Activated T-cell treated with anti-CD3 and anti-CD28 coated beads for 24 hours (primary cell): ENCODE measurements at places on chromosomes 3 and 15.

- DNase-seq, result no peak
These were observed 17.9 kb upstream of the ADIPOQ start for GRCh38 chr3:186824430-186825139.

- no peak for DNase-seq
These were observed 540 bp upstream of the KLHL40 start for GRCh38 chr3:42684632-42685362.

DNA sequence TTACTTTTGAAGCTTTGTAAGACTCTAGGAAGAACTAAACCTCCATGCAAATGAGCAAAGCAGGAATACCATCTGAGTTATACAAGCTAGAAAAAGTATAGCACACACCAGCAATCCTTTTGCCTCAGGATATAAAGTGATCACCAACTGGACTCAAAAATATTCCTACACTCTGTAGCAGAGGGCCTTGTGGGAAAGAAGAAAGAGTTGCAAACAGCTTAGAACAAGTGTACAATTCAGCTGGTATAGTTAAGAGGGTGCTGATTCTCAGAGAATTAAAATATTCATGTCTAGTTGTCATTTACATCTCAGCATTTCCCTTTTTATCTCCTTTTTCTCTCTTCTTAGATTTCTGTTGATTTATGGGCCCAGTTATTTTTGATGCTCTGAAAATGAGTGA, 248.4 kb downstream of the GAP43 start:
- DNase-seq, result no peak

DNA sequence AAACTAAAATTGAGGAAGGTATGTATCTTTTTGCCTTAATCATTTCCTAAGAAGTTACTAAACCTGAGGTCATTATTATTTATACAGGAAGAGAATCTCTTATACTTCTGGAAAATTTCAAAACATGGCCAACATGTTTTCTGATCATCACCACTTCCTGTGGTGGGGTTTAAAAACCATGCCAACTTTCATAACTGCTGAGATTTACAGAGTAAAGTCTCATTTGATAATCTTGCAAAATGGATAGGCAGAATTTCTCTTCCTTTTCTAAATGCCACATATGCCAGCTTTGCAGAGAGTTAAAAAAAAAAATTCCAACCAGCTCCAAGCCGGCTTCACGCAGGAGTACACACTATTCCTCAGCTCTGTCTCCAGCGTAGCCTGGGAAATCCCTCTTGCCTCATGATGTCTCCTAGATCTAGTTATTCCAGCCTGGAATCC, 124.3 kb upstream of the SPRED1 start:
- no peak for DNase-seq

GRCh38 chr3:108985844-108986243, 32.2 kb upstream of the GUCA1C start:
- DNase-seq, result no peak

- DNase-seq, result no peak
These were observed 47.9 kb downstream of the ATP2C1 start for GRCh38 chr3:130941793-130942192.

GRCh38 chr3:170483485-170484262, 65.0 kb downstream of the CLDN11 start:
- DNase-seq, result no peak

- DNase-seq, result no peak
These were observed 132.0 kb upstream of the IL12A start for GRCh38 chr3:159856590-159857104.

GRCh38 chr3:63940389-63940757, 28.2 kb upstream of the SCAANT1 start:
- DNase-seq, result no peak

DNA sequence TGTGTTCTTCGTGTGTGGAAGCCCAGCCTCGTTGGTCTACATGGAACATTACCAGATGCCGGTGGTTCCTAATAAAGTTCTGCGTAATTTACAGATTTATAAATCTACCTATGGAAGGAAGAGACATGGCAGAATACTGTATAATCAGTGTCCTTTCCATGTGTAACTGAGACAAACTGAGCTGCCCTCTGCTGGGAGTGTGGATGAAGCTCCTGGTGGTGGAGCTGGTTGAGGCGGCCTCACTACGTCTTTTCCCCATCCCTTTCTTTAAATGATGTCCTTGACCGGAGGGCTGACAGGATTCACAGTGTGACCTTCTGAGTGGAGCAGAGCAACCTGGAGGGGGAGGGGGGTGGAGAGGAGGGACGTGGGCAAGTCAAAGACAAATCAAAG, 267.0 kb upstream of the CHRM5 start:
- no peak for DNase-seq

GRCh38 chr15:58473724-58474123, 41.9 kb downstream of the LIPC start:
- DNase-seq, result no peak

DNA sequence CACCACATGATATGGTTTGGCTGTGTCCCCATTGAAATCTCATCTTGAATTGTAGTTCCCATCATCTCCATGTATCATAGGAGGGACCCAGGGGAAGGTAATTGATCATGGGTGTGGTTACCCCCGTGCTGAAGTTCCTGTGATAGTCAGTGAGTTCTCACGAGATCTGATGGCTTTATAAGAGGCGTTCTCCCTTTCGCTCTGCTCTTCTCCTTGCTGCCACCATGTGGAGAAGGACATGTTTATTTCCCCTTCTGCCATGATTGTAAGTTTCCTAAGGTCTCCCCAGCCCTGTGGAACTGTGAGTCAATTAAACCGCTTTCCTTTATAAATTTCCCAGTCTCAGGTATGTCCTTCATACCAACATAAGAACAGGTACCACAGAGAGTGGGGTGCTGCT, 21.9 kb downstream of the OSTN start:
- no peak for DNase-seq

GRCh38 chr15:88897456-88898194, 2.3 kb upstream of the HAPLN3 start:
- peak; percentile 80 for DNase-seq

DNA sequence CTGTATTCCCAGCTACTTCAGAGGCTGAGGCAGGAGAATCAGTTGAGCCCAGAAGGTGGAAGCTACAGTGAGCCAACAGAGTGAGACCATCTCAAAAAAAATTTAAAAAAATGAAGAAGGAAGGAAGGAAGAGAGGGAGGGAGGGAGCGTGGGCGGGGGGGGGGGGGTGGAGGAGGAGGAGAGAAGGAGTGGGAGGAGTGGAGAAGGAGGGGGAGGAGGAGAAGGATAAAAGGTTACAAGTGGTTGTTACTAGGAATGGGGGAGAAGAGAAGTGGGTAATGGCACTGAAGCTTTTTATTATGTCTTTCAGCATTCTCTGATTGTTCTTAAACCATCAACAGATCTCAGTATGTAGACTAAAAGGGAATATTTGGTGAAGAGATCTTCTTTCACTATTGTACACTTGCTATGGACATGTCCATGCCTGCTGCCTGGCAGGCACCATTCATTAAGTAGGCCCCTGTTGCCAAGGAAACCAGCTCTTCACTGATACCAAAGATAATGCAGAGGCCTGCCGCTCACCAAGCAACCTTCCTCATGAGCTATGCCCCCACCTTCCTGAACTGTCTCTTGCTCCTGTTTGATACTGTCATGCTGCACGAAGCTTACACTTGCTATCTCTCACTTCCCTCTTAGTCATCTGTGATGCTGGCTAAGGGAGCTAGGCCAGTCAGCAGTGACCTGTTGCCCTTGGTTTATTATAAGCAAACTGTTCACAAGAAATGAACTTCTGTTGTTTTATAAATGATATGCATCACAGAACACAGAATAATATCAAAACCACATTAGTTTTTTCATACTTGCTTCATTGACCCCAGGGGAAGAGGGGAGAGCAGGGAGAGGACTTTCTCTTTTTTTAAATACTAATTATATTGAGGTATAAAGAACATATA, 23.1 kb downstream of the EPM2AIP1 start:
- DNase-seq, result peak; percentile 29

- no peak for DNase-seq
These were observed 169.2 kb downstream of the ROBO1 start for GRCh38 chr3:79598594-79598993.

DNA sequence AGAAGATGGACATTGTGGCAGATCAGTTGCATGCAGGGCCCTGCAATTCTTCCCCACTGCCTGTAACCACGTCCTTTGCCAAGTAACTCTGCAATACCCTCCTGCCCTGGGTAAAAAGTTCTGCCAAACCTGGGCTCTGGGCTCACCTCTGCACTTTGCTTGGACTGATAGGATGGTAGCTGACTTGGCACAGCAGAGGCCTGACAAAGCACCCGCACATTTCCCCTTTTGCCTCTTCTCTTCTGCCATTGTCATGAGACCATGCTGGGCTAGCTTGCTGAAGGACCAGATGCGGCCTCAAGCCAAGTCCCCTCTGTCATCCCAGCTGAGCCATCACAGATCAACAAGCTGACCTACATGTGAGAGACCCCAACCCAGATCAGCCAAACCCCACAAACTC, 122.4 kb downstream of the SMAD6 start:
- DNase-seq, result no peak

GRCh38 chr15:78243491-78243941, 9.2 kb upstream of the ACSBG1 start:
- no peak for DNase-seq

DNA sequence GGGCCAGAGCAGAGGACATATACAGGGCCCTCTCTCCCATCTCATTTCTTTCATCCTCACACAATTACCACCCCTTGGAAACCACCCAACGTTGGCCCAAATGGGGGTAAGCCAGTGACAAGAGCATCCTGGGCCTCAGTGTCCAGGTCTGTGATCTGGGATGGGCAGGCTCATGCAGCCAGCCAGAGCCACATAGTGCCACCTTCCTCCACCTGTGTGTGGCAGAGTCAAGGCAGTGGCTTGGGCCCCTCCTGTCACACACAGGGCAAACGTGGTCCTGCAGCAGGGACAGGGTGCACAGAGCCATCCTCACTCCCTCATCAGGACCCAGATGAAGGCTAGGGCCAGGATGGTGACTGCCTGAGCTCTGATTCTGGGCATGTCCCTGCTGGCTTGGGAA, 2.3 kb upstream of the MYL3 start:
- DNase-seq, result no peak

- DNase-seq, result no peak
These were observed 191.5 kb downstream of the TNIK start for GRCh38 chr3:171268677-171269076.

DNA sequence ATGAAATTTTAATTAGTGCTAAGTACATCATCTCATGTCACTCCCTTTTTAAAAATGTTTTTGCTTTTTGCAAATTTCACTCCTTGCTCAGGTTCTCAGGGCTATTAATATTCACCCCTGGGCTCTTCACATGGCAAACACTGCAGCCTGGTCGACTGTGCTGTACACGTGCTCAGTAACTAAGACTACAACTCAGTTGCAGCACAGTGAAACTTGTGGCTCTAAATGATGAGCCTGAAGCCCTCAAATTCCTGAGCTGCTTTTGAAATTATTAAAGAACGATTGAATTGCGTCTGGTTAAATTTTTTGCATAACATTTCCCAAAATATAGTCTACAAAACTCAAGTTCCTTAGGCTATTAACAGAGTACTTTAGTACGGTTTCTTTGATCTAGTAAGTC, 159.3 kb upstream of the C2CD4B start:
- DNase-seq, result no peak

- no peak for DNase-seq
These were observed 17.6 kb downstream of the TKT start for GRCh38 chr3:53238051-53238850.

DNA sequence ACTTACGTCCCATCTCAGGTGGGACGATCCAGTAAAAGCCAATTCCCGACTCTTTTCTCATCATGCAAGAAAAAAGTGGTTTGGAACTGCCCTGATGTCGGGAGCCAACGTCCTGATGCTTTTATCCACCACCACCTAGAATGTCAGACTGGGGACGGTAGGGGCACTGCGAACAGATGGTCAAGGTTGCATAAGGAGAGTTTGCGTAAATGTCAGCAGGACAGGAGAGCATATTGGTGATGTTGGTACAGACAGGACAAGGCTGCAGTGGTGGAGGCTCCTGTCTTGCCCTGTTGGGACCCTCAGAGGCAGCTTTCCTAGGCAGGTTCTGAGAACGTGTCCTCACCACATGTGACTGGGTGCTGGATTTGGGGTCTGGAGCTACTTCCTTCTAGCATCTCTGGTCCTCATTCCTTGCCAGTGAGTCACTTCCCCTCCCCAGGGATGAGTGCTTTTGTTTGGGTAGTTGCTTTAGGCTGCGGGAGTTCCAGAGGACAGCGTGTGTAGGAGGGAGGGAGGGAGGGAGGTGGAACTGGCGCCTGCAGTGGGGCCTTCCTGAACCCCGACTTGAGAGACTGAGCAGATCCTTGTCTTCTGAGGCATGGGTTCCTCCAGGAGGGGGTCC, 21.0 kb downstream of the THSD4 start:
- no peak for DNase-seq

DNA sequence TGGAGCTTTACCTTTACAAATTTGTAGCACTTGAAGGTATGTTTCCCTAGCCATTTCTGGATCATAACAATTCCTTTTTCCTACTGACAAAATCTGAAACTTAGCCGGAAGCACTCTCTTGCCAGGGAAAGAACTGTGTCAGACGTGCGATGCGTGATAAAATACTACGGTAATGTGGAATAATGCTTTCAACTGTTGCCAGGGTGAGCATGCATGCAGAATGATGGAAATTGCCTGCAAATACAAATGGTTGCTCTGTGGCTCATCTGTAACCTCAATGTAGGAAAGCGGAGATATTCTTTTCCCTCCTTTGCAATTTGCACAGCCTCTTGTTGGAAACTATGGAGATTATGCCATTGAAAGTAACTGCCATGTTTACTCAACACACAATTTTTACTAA, 736.5 kb upstream of the CFAP20DC start:
- no peak for DNase-seq

DNA sequence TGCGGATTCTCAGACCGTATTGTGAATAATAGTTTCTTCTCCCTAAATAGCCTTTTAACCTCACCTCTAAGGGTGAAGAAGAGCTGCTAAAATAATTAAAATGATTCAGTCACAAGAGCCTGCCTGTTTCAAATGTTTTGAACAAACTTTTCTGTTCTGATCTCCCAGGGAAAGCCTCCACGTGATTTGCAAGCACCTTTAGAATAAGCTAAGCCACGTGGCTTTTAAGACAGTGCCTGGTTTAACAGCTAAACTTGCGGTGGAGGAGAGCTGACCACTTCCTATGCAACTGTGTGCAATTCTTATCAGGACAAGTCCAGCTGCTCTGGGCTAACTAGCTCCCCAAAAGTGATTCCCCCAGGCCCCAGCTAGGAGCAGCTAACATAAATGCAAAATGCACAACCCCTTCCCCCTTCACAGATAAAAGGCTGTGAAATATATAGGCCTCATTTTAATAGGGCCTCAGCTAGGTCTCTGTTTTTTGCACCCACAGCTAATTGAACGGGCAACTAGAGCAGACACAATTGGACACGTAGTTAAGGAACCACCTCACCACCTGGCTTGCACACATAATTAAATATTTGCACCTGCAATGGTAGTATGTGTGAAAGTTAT, 401.2 kb upstream of the NR2F2 start:
- no peak for DNase-seq

GRCh38 chr15:63970621-63971426, 75.5 kb downstream of the DAPK2 start:
- no peak for DNase-seq
